ENCODE measurements at places on chromosomes 13 and 19.

GRCh38 chr19:7738023-7738422, 6.1 kb upstream of the CLEC4G start:
- peak; percentile 34 for DNase-seq

DNA sequence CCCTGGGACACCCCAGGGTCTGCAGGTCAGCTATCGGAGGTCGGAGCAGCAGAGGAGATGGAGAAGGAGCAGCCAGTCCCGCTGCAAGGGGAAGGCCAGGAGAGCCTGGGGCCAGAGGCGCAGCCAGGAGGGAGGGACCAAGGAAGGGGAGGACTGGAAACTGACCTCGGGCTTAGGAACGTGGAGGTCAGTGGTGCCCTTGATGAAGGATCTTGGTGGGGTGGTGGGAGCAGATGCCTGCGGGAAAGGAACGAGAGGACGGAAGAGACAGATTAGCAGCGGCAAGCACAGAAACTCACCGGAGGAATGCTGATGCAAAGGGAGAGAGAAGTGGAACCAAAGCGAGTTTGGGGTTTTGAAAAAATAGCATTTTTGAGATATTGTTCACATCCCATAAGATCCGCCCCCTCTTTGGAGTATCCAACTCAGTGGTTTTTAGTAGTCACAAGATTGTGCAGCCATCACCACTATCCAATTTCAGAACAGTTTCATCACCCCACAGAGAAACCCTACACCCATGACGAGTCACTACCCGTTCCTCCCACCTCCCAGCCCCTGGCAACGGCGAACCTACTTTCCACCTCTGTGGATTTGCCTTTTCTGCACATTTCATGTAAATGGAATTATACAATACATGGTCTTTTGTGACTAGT, 22.1 kb downstream of the PLEKHF1 start:
- peak; percentile 60 for DNase-seq

GRCh38 chr19:48713041-48713863, 6.3 kb downstream of the MAMSTR start:
- peak; percentile 12 for DNase-seq

- DNase-seq: no peak
These were observed 2009.5 kb upstream of the PCDH20 start for GRCh38 chr13:63425131-63425530.

GRCh38 chr13:50838031-50838430, 5.5 kb downstream of the DLEU7 start:
- no peak for DNase-seq

DNA sequence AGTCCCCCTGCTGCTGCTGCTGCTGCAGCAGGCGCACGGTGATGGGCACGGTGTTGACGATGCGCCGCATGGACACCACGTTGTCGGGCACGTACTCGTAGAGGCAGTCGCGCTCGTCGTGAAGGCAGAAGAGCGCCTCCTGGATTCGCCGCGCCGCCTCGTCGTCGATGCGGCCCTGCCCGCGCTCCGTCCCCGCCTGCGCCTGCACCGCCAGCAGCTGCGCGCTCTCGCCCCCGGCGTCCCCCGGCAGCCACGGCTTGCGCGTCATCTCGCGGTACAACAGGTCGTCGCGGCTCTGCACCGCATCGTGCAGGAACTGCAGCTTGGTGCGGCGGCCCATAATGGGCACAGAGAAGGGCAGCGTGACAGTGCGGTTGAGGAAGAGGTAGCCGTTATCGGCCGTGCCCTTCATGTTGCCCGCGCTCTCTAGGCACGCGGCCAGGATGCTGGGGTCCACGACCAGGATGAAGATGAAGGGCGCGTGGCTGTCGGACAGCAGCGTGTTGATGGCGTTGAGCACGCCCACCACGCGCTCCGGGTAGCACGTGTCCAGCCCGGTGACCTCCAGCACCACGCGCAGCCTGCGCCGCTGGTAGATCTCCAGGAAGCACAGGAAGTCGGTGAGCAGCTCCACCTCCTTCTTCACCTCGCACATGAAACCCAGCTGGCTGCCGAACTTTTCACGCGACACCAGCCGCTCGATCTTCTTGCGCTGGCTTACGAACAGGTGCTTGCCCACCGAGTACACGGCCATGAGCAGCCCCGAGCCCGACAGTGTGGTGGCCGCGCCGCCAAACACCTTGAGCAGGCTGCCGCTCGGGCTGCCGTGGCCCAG, 8.1 kb downstream of the NKPD1 start:
- peak; percentile 46 for DNase-seq
